Pulmonary artery endothelial cell (primary cell): ENCODE measurements at places on chromosomes 3 and 15.

DNA sequence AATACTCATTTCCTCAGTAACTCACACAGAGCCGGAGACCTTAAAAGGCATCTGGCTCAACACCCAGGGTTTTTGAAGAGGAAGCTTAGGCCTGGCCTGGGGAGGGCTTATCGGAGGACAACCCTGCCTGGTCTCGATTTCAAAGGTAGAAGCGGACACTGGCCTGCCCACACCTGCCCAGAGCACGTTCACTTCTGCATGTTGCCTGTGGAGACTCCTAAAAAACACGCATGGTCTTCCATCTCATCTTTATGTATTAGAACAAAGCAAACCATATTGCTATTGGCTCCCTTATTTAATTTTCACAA lies 55.5 kb upstream of the FURIN start:
- DNase-seq = no peak

DNA sequence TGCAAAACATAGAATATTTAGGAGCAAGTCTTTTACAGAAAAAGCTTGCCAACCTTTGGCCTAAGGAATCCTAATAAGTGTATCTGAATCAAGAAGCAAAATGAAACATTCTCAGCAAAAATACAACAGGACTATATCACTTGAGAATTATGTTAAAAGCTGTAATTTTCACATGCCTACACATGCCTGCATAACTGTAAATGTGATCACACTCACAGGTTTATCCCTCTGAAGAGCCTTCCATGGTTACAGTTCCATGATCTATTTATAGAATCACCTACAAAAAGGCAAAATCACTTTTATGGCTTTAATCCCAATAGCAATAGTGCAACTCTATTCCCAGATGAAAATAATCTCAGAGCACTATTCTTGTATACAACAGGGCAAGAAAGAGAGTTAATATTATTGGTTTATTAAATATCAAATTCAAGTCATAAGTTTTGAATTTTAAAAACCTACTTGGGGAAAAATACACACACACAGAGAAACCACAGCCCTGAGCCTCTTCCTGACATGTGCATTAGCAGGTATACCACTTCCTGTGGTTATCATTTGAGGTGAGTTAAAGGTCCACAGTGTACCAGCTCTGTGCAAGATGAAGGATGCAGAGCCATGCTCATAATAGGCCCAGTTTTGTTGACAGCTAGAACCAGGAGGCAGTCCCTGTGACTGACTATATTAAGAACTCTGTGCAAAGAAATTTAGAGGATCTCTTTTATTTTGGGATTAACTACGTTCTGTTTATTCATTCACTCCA lies 252.5 kb upstream of the TGFBR2 start:
- no peak for DNase-seq

DNA sequence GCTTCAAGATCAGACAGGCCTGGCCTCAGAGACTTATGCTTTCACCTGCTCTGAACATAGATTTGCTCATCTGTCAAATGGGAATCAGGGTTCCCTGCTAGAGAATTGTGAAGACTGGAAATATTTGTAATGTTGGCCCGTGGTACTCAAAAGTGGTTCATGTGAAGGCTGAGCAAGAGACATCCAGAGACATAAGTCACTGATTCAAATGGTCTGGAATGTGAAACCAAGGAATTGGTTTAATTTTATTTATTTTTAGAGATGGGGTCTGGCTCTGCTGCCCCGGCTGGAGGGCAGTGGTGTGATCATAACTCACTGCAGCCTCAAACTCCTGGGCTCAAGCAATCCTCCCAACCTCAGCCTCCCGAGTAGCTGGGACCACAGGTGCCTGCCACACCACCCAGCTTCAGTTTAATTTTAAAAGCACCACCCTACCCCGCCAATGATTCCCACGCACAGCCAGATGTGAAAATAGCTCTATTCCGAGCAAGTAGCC lies 60.1 kb downstream of the DAPK2 start:
- no peak for DNase-seq

GRCh38 chr15:52068004-52068615 lies 44.5 kb downstream of the BCL2L10 start:
- no peak for DNase-seq

DNA sequence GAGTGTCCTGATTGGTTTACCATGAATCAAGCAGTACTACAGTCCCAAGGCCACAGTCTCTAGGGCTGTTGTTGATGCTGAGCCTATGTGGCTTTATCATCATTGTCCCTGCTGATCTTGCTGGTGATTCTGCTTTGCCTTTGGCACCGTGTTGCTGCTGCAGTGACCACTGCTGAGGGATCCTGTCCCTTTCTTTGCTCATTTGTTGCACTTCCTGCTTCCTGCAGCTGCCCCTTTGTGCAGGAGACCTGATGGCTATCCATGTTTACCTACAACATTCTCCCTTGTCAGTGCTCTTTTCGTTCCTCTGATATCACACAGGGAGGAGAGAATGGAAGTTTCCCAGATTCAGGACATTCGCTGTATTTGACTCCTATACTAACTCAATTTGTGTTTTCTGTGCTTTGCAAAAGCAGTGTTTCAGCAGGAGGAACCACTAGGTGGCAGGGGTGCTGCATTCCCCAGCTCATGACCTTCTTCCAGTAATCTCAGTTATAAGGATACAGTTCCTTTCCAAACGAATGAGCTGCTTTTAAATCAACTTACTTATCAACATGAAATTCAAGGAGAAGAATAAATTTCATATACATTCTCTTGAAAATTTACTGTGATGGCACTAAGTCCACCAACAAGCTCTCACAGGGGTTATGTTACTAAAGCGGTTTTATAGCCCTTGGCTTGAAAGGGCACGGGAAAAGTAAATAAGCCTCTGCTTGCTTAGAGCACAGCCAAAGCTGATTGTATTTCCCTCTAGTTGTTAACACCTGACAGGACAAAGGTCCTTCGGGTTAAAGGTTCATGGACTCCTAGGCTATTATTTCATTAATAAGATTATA lies 9.7 kb upstream of the THUMPD3 start:
- DNase-seq = peak; percentile 39

DNA sequence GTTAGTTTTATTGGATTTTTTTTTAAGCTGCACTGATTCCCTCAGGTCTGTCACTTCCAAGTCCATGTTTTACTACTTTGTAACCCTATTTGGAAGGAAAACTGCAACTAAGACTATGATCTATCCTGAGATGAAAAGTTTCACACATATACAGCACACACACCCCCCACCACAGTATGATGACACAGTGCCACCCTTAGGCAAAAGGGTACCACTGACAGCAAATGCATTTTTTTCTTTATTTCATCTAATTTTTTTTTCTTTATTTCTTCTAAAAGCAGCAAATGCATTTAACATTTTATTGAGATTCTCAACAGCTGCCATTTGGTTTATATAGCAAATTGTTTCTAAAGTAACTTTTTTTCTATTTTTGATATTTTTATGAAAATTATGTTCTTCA lies 21.2 kb downstream of the NGRN start:
- DNase-seq = no peak

- DNase-seq = no peak
Measured at GRCh38 chr15:63469984-63470383, 34.4 kb upstream of the USP3 start.

DNA sequence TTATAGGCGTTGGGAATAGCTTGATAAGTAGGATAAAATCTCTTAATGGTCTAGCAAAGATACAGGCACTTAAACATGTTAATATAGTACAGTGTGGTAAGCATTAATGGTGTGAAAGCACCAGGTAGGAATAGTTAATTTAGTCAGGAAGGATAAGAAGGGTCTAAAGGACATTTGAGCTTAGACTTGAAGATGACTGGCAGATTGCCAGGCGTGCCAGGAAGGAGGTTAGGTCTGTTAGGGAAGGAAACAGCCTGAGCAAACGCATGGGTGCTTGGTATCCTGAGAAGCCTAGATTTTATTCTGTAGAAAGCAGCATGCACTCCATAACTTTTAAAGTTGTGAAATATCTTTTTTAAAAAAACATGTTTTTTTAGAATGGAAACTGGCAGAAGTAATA lies 17.7 kb downstream of the SEC62 start:
- DNase-seq = no peak

DNA sequence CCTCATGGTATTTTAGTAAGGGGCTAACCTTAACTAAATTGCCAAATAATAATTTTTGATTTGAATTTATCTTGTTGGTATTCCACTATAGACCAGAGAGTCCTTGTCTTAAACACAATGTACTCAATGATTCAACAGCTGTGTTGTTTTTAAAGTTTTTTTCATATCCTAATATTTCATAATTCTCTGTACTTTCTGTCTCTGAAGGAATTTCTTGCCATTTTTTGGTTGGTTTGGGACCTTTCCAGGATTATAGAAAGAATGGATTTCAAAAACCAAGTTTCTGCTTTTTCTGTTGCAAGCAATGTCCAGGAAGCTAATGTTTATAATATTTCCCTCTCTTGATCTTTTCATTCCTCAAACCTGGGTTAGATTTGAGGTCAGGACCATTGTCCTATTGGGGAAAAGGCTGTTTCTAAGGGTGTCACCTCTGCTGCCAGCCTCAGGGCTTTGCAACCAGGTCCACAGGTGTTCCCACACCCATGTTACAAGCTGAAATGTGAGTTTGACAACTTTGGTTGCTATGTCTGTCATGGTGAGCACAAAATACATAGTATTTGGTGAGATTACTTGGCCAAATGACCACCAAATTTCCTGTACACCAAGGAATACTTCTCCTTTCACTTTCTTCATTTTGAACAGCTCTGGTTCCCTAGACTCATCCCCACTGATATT lies 363.7 kb upstream of the RGMA start:
- DNase-seq = no peak

- no peak for DNase-seq
Measured at GRCh38 chr3:63597019-63597418, 55.5 kb upstream of the SNTN start.

GRCh38 chr3:97432914-97433313 lies 331.6 kb upstream of the ARL6 start:
- no peak for DNase-seq

DNA sequence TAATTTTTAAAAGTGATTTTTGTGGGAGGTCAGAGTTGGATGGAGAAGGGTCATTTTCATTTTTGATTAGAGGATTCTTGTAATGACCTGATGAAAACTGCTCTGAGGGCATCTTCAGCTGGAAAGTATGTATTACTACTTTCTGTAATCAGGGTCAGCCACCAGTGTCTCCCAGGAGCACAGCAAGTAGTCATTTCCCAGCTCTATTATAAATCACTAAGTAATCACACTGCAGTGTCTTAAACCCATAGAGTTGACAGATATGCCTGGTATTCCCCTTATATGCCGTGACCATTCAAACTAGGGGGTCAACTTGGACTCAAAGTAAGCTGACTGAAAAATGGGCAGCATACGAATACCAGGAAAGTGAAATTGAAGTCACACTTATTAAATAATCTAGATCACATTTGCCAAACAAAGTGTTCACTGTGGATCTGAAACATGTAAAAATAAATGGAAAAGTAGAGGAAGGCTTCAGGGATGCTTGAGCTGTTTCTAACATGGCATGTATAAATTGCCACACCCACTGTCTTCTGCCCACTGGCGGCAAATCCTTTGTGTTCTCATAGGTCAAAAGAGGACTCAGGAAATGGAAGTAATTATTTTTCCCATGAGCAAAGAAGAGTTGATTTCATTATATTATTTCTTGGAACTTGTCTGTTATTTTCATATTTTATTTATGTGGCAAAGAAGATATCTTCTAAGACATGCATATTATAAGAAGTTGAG lies 105.7 kb downstream of the MBNL1 start:
- no peak for DNase-seq

DNA sequence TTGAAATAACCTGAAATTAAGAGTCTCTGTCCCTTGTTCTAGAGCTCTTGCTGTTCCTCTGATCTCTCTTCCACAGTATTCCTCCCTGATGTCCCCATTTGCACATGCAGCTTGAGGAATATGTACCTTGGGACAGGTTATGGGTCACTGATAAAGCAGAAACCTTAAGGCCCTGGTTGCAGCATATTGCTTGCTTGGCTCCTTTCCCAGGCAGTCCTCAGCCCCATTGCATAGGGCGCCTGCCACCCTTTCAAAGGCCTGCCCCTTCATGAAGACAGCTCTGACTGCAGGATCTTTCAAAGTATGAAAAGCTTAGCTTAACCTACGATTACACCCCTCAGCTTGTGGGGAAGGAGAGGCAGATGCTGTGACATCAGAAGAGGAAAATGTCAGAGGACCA lies 51.6 kb downstream of the WDR76 start:
- no peak for DNase-seq

DNA sequence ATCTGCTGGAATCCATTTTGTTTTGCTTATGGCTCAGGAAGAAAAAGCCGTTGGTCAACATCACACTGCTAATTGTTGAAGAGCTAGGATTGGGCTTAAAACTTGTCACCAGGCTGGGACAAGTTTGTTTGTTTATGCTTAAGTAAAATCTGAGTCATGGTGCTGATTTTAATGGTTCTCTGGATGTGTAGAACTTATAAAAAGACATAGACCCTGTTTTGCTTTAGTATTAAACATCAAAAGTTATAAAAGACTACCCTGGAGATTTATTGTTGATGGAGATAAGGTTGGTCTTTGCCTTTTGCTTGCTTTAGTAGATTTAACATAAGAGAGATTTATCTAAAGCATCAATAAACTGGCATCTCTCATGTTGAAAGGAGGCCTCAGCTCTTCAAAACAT lies 348.2 kb upstream of the GOLIM4 start:
- no peak for DNase-seq

DNA sequence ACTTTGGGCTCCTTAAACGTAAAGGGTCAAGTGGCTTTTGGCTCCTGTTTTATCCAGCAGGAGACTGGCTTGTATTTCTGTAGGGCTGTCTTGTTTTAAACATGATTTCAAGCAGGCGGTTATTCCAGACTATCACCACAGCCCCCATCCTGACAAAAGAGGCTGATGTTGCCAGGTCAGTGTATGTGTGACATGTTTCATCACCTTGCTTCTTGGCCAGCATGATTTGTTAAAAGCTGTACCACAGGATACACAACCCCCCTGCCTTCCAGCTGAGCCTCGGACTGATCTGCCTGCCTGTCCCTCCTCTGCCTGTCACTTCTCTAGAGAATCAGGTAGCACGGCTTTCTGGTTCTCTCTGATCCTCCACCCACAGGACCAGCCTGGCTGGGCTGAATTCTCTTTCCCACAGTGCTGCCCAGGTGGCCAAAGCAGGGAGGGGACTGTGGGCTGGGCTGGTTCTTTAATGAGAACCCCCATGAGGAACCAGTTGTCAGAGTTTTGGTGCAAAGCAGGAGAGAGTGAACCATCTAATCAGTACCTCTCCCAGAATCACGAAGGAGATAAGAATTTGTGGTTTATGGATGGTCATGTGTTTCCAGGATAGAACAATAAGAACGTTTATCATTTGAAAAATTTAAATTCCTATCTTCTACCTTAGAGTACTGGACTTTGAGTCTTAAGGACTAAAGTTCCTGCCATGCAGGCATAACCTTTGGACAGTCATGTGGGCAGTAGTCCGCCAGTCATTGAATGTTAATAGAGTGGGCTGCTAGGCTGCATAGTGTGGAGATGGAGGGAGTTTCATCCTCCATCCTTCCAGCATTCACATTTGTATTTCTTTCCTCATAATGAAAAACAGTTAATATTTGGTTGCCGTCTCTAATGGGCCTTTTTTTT lies 8.8 kb downstream of the ABHD6 start:
- DNase-seq = no peak

- no peak for DNase-seq
Measured at GRCh38 chr15:68682330-68682729, 103.5 kb downstream of the CORO2B start.
